ENCODE measurements at places on chromosomes 5 and 9.

DNA sequence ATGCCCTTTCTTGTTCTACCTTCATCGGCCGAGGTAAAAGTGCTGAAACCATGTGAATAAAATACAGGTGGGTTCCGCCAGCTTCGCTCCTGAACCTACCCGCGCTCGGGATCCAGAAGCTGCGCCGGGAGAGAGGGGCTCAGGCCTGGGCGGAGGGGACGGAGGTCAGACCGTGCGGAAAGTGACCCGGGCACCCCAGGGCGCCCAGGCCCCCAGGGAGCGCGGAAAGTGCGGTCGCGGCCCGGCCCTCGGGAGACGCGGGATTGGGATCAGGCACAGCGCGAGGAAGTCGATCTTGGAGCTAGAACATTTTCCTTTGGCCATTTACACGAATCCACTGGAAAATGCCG, 329 bp downstream of the SYK start:
- peaks cover 75% of the 10 kb centered on the region for H3K27me3 ChIP-seq
- H3K4me1 ChIP-seq, result peaks cover 6% of the 10 kb centered on the region
- no peaks in the 10 kb centered on the region for H3K36me3 ChIP-seq
- no peak for DNase-seq
- peak overlapping the region; percentile 52 for H3K4me3 ChIP-seq

DNA sequence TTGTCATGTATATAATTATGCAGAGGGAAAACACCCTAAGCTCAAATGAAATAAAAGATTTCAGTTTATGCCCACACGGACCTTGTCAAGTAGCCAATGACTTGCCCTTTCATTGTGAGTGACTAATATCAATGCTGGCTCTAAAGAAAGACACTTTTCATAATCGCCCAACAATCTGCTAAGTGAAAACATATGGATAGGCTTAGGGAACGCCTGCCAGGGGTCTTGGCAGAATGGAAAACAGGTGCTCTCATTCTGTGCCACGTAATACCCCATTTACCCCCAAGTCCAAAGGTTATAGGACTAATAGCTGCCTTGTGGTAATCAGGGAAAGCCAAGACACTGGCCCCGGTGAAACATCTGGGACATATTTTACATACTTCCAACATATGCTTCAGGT, 157.7 kb downstream of the SLF1 start:
- peaks cover 22% of the 10 kb centered on the region for H3K27me3 ChIP-seq
- no peak for DNase-seq
- H3K4me3 ChIP-seq, result no peak overlapping the region
- no peak overlapping the region for H3K27ac ChIP-seq
- no peaks in the 10 kb centered on the region for H3K4me1 ChIP-seq

GRCh38 chr9:91042541-91042940, 240.9 kb downstream of the SYK start:
- H3K4me1 ChIP-seq, result peaks cover 68% of the 10 kb centered on the region
- H3K27me3 ChIP-seq, result peaks cover 2% of the 10 kb centered on the region
- no peak for DNase-seq

- peaks cover 7% of the 10 kb centered on the region for H3K4me1 ChIP-seq
- no peaks in the 10 kb centered on the region for H3K36me3 ChIP-seq
- H3K27me3 ChIP-seq, result peaks cover 8% of the 10 kb centered on the region
- DNase-seq, result no peak
- no peak overlapping the region for H3K4me3 ChIP-seq
These were observed 20.4 kb upstream of the ARSI start for GRCh38 chr5:150323092-150323491.

DNA sequence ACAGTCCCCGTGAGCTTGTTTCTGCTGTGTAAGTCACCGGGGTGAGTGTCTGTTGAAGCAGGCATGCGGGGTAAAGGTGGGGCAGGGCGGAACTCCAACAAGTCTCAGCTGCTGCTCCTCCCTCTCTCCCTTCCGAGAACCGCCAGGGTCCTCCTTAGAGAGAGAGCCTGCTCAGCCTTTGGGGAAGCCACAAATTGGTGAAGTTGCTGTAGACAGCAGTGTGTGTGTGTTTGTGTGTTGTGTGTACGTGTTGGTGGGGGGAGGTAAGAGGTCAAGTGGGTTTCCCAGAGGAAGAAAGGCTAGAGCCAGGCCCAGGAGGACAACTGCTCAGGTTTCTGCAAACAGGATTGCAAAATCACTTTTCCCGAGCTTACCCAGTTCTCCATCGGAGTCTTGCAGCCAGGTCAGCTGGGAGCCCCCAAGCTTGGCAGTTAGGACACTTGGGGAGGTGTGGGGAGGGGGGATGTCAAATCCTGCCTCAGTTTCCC, 38.9 kb upstream of the DAB2IP start:
- H3K4me1 ChIP-seq, result peaks cover 6% of the 10 kb centered on the region
- no peak for DNase-seq
- H3K27ac ChIP-seq, result no peak overlapping the region
- H3K36me3 ChIP-seq, result no peaks in the 10 kb centered on the region
- H3K27me3 ChIP-seq, result peaks cover 46% of the 10 kb centered on the region
- H3K4me3 ChIP-seq, result no peak overlapping the region

DNA sequence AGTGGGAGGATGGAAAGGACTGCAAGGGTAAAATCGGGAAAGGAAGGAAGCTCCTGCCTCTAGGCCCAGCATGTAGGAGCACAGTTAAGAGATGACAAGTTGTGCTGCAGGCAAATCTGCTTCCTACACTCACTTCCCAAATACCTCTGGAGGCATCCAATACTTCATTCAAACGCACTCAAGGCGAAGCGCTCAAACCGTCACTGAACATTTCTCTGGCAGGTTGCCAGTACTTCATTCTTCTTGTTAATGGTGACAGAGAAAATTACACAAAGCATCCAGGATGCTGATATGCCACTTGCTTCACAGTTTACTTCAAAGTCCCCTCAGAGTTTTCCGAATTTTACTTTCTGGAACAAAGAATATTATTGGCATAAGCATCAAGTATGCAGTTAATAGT, 59.8 kb downstream of the NREP start:
- H3K4me3 ChIP-seq, result no peak overlapping the region
- no peaks in the 10 kb centered on the region for H3K36me3 ChIP-seq
- H3K27ac ChIP-seq, result no peak overlapping the region

DNA sequence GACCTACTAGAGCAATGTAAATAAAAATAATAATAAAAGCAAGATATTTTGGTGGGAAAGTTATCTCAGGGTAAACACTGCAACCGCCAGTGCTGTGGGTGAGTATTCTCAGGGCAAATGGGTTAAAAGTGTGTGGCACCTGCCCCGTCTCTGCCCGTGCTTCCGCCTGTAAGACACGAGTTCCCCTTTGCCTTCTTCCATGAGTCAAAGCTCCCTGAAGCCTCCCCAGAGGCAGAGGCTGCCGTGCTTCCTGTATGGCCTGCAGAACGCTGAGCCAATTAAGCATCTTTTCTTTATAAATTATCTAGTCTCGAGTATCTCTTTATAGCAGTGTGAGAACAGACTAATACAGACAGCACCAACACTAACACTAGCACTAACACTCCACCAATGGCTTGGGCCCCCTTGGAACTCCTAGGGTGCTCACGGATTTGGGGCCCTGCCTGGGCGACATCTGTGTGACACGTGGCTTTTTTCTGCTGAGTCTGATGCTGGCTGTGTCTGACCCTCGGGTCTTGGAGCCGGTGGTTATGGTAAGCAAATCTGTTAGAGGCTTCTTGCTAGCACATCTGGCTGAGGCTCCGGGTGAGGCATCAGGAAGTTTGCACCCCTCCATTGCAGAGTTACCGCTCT, 10.6 kb downstream of the PLEKHG4B start:
- H3K36me3 ChIP-seq, result no peaks in the 10 kb centered on the region
- H3K27ac ChIP-seq, result no peak overlapping the region
- DNase-seq, result no peak
- H3K4me3 ChIP-seq, result no peak overlapping the region
- H3K27me3 ChIP-seq, result peaks cover 9% of the 10 kb centered on the region
- no peaks in the 10 kb centered on the region for H3K4me1 ChIP-seq

GRCh38 chr5:137315534-137316345, 183.4 kb downstream of the SPOCK1 start:
- H3K27me3 ChIP-seq, result peaks cover 3% of the 10 kb centered on the region
- H3K36me3 ChIP-seq, result no peaks in the 10 kb centered on the region
- no peak overlapping the region for H3K4me3 ChIP-seq
- no peaks in the 10 kb centered on the region for H3K4me1 ChIP-seq
- no peak for DNase-seq
- no peak overlapping the region for H3K27ac ChIP-seq
